Activated CD4-positive, alpha-beta T cell treated with anti-CD3 and anti-CD28 coated beads, Interleukin-2, amount 50 U/mL, for 24 hours (primary cell): ENCODE measurements at places on chromosomes 2 and 18.

- no peak for DNase-seq
These were observed 256.4 kb downstream of the BCL2 start for GRCh38 chr18:63063171-63063570.

GRCh38 chr2:98654699-98655495 is 46.5 kb downstream of the UNC50 start:
- no peak for DNase-seq

DNA sequence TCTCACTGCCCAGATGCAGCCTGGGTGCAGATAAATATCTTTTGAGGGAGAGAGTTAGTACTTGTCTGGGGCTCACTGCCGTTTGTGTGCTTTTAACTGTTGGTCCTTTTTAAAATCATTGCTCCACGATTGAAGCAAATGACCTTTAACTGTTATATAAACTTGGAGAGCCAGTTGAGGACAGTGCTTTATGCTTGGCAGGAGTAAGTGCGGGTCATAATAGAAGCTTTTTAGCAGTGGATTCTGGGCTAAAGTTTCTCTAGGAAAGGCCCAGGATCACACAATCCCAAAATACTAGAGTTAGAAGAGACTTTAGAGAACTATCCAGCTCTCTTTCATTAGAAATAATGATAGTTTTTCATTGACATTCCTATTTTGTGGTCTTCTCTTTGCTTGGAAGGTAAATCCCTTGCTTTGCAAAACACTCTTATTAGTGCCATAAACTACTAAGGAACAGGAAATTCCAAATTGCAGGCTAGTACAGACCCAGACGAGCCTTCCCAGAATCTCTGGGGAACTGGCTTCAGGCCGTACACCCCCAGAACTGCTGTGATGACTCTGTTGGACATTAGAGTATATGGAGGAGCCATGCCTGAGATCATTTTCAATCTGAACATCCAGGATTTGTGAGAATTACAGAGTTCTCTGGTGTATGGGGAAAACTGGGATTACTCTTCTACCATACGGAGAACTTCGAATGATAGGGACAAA is 19.1 kb downstream of the LIMS1 start:
- no peak for DNase-seq

DNA sequence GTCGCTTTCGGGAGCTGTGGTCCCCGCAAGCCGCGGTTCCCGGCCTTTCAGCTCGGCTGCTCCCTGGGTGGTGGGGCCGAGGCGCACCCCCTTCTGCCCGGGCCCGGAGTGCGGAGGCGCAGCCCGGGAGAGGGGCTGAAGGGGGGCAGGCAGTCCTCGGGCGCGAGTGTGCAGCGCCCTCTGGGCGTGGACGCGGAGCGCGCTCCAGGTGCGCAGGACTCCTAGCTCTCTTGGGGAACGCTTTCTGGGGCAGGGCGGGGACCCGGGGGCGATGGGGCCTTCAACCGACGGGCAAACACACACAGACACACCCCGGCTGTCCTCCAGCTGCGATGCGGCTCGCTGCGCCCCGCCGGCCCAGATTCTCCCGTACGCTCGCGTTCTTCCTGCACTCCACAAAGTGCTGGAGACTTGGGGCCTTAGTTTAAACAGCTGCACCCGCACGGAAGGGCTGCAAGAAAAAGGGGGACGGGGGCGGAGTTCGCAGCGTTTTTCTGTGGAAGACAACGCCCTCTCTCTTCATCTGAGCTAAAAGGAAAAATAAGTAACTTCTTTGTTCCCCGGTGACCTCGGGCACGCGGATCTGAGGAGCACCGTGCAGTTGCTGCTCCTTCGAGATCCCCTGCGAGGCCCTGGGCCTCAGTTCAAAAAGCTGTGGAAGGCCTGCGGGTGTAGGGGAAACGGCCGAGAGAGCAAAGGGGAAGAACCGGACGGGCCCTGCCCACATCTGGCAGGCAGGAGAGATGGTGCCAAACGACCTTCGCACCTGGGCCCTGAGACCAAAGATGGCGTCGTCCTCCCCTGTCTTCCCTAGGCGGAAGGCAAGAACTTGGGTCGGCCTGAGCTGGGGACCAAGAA is 593 bp upstream of the SDC1 start:
- DNase-seq, result no peak

DNA sequence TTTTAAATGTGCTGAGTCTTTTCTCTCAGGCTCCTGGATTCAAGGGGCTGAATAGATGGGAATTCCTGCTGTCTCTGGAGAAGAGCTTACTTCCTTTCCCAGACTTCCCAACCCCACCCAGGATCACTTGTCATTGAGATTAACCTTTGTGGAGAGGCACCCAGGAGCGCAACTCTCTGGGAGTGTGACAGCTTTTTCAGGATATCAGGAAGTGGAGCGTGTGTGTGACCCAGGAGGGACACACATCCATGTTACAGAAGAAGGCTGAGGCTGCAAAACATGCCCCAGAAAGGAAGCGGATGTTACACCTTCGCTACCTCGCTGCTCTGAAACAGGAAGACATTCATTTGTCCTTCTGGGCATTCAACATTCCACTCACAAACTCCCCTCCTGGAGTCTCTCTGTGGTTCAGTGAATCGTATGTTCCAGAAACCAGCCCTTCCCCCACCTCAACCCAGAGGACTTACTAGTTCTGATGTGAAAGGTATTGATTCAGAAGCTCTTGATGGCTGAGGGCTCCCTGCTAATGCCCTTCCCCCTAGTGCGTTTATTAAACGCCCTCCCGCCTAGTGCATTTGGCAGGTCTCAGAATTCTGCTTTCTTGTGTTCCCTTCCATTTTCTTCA is 523.9 kb downstream of the TNS1 start:
- no peak for DNase-seq

GRCh38 chr2:83470928-83471327 is 988.2 kb downstream of the SUCLG1 start:
- no peak for DNase-seq

- no peak for DNase-seq
These were observed 1.1 kb downstream of the MAP2 start for GRCh38 chr2:209424781-209425470.

DNA sequence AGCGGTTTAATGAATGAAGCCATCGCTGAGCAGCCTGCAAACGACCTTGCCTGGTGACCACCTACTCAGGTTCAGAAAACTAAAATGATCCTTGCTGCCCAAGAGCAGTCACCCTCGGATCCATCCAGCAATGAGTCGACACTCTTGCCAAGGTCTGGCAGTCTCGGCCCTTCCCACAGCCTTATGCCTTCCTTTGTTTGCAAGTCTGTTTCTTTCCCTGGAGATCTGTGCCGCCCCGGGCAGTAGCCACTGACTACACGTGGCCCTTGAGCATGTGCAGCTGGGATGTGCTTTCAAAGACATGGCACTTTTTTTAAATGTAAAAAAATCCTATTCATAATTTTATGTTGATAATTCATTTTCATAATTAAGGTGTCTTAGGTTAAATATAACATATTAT is 37.2 kb upstream of the SLC35G4 start:
- no peak for DNase-seq

DNA sequence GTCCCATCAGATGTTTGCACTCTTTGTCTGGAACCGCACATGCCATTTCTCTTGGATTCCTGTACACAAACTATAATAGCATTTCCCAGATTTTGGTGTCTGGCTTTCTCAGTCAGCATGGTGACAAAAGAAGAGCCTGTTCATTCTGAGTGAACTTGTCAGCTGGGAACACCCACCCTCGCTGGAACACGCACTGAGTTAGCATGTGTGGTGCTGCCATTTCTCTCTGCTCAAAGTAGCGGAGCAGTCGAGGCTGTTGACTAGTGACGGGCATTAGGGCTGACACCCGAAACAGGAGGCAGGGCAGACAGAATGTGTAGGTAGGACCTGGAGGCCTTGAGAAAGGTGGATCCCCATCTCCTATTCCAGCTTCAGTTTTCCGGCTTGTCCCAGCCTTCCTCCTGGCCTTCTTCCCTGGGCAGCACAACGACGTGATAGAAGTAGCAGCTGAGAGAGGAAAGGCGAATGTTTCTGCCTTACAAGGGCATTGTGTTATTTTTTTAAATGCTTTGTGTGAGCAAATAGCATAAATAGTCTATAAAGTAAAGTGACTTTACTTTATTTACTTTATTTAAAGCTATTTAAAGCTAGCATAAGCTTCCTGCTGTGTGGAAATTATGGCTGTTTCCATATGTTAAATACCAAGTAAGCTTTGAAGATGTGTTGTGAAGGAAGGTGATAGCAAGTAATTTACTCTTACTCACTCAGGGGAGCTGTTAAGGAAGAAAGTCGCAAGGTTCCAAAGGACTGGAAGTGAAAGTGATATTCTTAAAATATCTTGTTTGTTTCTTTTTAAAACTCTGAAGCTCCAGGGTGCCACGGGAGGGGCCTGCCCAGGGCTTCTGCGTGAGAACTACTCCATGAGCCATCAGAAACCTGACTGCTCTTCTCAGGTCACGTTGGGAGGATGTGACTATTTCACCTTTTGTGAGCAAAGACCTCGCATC is 272.6 kb downstream of the NEDD4L start:
- no peak for DNase-seq

DNA sequence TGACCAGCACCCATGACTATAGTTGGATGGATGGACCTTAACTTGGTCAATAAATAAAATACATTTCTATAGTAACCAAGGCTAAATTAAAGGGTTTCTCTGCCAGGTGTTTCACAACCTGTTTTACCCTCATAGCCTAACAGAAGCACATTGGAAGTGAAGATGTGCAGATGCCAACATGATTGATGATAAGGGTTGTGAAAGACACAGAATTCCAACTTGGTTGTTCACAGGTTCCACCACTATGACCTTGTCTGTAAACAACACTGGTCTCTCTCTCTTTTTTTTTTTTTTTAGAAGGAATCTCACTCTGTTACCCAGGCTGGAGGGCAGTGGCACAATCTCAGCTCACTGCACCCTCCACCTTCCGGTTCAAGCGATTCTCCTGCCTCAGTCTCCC is 37.5 kb upstream of the PTH2R start:
- DNase-seq, result no peak

- no peak for DNase-seq
These were observed 41.3 kb downstream of the BCL11A start for GRCh38 chr2:60512062-60512622.

DNA sequence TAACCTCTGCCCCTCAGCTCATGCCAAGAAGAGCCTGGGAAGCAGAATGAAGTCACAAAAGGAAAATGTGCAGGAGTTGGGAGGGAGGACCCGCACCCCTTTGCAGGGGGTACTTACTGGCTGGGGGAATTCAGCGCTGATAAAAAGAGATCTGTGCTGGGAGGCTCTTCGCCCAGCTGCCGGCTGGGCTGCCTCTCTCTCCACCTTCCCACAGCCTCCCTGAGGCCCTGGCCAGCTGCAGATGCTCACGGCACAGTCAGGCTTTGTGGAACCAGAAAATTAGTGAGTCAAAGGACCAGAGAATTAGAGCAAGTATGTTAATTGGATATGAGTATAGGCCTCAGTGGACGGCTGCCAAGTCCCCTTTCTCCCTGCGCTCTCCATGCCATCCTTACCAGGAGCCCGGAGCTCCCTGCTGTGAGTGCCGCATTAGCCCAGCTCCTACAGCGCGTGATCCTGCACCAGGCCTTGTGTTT is 181.7 kb upstream of the SH3BP4 start:
- no peak for DNase-seq

GRCh38 chr18:27609221-27609620 is 424.1 kb upstream of the CHST9 start:
- DNase-seq, result no peak

- DNase-seq, result no peak
These were observed 44.4 kb downstream of the TRIB2 start for GRCh38 chr2:12761104-12761503.

DNA sequence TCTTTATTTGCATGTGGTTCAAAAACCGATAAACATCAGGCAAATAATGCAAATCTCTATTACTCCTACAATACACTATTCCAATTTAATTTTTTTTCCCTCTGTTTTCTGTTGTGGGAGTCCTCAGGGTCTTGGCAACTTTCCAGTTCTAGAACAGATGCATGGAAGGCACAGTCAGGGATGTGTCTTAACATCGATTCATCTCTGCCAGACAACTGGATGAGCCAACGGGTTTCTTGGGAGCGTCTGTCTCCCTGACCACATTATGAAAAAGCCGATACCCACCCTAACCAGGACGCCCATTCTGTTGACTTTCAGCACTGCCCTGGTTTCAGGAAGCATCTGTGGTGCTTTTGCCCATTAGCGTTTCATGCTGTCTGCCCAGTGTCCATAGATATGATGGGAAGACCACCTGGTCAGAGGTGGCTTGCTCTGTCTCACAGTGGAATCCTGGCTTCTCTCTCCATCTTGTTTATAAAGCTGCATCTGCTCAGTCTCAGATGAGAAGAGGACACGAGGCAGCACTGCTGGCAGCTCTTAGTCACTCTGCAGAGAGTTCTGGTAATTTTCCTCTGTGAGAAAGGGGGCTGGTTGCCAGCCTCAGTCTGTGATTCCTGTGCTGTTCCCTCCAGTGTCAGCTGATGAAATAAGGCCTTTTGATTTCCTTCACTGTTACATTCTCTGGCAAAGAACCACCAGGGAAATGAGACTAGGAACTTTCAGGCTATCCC is 57.9 kb upstream of the KCNE4 start:
- DNase-seq, result no peak
